ENCODE measurements at places on chromosomes 4 and X.

- DNase-seq, result no peak
These were observed 71.6 kb upstream of the LEF1 start for GRCh38 chr4:108240366-108240765.

DNA sequence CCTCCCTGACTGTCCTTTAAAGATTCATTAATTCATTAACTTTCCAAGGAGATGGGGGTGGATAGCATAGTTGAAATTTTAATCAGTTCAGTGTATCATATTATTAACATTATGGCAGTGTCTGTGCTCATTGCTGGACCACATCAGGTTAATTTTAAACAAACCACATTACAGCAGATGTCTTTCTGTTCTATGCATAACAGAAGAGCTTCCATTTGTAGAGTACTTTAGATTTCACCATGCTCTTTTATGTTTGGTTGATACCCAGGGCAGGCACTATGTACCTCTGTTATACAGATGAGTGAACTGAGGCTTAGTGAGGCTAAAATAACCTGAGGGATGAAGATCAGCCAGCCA is 41.1 kb downstream of the AFF2 start:
- DNase-seq, result no peak

DNA sequence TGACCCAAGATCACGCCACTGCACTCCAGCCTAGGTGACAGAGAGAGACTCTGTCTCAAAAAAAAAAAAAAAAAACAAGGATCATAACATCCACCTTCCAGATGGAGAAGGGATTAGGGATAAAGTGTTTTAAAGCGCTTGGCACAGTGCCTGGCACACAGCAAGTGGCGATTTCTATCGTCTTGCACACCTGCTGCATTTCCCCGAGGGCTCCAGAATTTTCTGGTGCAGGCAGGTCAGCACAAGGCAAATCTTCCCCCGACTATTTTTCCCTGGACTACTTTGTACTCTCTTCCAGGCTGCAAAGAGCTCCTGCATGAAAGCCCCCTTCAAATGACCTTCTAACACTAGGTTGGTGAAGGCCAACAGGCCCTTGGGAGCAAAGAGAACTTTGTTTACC is 57.3 kb downstream of the APBB2 start:
- no peak for DNase-seq

- DNase-seq, result no peak
These were observed 81.5 kb upstream of the MAPK10 start for GRCh38 chr4:86441175-86441936.

DNA sequence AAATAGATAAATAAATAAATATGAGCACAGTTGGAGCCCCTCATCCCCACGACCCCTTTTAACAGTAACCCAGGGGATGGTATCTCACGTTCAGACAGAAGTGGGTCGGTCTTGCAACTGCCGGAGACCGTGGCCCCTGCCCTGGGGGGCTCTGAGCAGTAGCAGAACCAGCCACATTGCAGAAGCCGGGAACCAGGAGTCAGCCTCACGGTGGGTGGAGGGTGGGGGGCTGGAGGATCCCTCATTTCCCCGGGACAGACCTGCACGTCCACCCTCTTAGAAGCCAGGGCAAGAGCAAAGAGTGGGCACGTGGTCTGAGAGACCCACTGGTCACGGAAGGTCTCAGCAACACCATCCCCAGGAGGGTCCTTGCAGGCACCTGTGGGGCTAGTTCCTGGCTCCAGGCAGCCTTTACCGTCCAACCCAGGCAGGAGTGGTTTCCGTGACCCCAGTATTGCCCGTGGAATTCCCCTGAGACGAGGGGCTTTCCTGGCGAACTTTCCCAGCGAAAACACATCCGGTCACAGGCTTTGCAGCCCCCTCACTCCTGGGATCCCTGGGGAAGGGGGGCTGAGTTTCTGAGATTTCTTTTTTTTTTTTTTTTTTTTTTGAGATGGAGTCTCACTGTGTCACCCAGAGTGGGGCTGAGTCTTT is 8.8 kb upstream of the IL3RA start:
- no peak for DNase-seq

DNA sequence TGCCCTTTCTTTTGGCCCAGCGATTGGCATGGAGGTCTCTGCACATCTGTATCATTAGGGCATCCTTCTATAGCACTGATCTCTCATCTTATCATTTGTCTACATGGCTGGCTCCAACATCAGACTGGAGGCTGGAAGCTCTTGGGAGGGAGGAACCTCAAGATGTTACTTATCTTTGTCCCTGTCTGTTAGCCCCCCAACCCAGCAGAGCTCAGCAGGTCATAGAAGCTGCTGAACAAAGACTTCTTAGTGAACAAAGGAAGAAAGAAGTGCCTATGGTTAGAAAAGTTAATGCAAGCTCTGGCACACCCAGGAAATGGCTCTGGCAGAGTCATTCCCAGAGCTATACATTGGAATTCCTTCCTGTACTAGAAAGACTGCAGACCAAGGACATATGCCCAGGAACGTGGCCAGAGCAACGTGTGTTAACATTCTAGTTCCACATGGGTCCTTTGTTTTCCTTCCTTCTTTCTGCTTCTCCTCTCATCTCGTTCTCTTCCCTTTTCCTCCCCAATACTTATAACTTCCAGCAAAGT is 74.0 kb downstream of the SEL1L3 start:
- DNase-seq, result no peak

- DNase-seq, result no peak
These were observed 49.2 kb upstream of the FAM9C start for GRCh38 chrX:13093529-13094140.

GRCh38 chrX:97538745-97539144 is 655.0 kb downstream of the RPA4 start:
- no peak for DNase-seq

DNA sequence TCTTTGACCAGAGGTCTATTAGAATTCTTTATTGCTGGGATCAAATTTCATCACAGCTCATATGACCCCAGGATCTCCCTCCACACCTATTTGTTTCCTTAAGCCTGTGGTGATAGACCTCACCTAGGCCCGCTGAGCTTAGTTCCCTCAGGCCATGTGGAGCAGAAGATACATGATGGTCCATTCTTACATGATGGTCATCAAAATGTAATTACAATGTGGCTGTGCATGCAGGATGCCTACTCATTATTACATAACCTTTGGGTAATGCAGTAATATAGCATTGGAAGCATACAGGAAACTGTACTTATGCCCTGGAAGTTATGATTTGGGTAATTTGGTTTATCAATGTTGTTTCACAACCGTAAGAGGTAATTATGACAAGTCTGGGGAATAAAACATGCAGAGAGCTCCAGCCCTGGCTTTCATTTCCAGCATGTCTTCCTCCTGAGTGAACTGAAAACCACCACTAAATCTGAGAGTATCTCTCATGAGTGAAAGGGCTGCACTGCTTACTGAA is 67.0 kb upstream of the AGA start:
- no peak for DNase-seq

- DNase-seq, result no peak
These were observed 1.2 kb downstream of the GEMIN8 start for GRCh38 chrX:14028473-14028872.

- DNase-seq, result no peak
These were observed 189.9 kb downstream of the PTTG2 start for GRCh38 chr4:38149997-38150671.

DNA sequence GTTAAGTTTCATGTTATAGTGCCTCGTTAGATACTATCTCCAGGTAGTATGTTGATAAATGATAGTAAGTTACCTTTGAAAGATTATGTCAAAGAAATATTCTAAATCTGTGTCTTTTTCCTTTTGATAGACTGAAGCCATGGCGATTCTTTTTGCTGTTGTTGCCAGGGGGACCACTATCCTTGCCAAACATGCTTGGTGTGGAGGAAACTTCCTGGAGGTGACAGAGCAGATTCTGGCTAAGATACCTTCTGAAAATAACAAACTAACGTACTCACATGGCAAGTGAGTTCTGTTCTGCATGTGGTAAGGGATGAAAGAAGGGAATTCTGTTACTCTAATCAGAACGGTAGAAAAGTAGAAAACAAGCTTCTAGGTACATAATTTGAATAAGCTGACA is 8.2 kb downstream of the VAMP7 start:
- no peak for DNase-seq

DNA sequence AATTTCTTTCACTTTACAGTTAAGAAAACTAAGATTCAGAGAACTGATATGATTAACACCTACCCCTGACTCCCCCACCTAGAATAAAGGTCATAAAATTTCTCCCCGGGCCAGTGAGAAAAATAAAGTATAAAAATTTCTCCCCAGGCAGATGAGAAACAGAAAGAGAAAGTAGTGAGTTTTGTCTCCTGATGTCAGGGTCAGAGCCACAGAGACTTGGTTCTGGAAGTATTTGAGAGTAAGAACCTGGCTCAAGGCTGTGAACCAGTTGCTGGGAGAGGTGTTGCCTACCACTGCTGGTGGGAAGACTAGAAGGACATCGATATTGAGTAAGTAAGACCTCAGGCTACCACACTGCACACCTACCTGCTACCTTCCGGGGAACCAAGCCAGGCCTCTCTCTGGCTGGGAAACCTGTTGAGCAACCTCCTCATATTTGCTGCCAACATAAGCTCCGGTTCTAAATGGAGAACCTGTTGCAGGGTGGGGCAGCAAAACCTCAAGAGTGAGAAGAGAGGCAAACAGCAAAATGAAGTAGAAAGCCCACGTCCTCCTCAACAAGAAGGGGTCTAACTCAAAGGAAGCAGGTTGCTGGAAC is 104.2 kb upstream of the PUDP start:
- DNase-seq, result no peak

DNA sequence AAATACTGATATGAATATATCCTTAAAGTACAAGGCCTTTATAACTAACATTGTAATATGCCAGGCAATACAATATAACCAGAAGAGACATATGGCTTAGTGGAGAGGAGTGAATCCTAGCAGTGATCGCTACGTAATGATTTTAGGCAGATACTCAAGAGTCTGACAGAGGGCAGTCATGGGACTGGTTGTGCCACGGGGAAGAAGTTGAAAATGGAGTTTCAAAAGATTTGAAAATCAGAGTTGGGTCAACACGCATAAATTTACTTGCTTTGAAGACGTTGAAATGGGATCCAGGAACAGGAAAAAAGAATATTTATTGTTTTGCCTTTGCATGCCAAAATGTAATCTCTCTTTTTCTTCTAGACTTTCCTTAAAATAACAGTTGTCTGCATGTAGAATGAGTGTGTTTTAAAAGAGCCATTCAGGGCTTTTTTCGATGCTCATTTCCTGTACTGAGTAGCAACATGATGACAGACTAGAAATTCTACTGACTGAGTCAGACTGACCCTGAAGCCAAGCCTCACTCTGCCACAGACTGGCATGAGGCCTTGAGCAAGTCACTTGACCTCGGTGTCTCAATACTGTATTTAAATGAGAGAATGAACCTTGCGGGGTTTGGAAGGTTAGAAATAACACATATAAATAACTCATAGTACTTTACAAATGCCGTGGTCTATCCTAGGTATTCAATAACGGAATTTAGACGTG is 8.1 kb upstream of the SMS start:
- peak; percentile 70 for DNase-seq

GRCh38 chrX:29652484-29652883 is 562.9 kb upstream of the MAGEB2 start:
- DNase-seq, result peak; percentile 52

DNA sequence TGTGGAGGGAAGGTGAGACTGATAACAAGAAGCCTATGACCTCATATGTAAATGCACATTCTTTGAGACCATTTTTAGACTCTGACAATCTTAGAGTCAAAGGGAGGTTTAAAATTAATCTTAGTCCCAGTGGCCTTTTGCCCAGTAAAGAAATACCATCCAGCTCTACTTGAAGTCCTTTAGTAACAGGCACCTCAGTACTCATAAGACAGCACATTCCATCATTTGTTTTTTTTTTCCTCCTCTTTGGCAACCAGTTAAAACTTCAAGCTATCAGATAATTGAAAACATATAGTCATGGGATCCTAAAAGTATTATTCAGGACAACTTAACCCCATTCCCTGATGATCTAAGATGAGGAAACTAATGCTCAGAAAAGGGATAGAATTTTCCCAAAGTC is 4.6 kb downstream of the EDA2R start:
- no peak for DNase-seq

- DNase-seq, result peak; percentile 76
These were observed 11.4 kb downstream of the UBE2D3 start for GRCh38 chr4:102815981-102816380.

DNA sequence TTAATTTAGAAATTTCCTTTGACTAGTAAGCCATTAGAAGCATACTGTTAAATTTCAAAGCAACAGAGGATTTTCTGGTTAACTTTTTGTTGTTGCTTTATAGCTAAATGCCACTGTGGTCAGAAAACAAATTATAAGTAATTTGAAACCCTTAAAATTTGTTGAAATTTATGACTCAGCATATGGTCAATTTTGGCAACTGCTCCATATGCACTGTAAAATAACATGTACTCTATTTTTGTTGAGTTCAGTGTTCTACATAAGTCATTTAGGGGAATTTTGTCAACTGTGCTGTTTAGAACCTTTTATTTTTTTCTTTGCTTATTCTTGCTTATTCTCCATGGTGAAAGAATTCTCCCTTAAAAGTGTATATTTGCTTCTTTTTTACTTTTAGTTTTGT is 28.6 kb downstream of the SCLT1 start:
- peak; percentile 13 for DNase-seq

GRCh38 chr4:149238097-149238496 is 577.5 kb downstream of the IQCM start:
- DNase-seq, result no peak

DNA sequence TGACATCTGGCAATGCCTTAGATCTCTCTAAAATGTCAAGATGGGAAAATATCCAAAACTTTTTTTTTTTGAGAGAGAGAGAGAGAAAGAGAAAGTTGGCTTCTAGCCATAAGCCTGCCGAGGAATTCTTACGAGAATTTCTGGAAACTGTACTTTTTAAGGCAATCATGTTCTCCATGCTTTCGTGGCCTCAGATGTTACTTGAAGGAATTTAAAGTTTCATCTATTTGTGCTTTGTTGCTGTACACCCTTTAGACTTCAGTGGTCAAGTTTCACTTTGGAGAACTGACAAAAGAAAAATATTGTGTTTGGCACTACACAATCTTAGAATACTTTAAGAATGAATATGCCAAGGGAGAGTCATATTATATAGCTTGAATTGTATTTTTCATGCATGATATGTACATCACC is 53.9 kb downstream of the FAT4 start:
- peak; percentile 38 for DNase-seq

DNA sequence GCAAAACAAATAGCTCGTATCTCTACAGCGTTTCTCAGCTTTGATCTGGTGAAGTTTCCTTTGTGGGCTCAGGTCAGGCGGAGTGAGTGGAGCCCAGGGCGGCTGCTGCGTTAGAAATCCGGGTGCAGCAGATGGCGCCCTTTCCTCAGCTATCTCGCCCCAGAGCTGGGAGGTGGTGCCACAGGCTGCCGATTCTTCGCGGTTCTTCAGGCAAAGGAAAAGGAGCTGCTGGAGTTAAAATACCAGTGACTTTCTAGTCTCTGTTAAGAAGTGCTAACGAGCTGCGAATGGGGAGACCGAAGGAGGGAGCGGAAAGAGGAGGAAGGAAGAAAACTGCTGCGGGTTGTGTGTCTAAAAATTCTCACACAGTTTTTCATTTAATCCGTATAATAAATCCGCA is 114.6 kb downstream of the CPE start:
- no peak for DNase-seq
